NCI-H1694 treated with DMSO at 0.1 percent for 48 hours (cell line): ENCODE measurements at places on chromosomes 11 and 22.

- peak; percentile 80 for DNase-seq
Measured at GRCh38 chr22:44758344-44758973, 6.1 kb downstream of the ARHGAP8 start.

DNA sequence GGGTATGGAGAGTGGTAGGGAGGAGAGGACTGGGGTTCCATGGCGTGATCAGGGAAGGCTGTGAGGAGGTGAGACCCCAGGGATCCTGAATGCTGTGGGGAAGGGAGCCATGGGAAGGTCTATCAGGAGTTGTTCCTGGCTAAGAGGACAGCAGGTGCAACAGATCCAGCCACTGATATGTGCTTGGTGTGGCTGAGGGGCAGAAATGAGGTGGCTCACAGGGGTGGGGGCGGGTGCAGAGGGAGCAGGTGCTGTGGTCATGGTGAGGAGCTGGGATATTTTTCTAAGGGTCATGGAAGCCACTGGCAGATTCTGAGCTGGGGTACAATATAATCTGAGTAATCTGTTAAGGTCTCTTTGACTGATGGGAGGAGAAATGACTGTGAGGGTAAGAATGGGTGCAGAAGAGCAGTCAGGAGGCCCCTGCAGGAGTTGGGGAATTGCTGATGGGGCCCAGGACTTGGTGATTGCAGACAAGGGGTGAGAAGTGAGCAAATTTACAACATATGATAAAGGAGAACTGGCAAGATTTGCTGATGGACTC, 31.3 kb upstream of the DMC1 start:
- DNase-seq: no peak

DNA sequence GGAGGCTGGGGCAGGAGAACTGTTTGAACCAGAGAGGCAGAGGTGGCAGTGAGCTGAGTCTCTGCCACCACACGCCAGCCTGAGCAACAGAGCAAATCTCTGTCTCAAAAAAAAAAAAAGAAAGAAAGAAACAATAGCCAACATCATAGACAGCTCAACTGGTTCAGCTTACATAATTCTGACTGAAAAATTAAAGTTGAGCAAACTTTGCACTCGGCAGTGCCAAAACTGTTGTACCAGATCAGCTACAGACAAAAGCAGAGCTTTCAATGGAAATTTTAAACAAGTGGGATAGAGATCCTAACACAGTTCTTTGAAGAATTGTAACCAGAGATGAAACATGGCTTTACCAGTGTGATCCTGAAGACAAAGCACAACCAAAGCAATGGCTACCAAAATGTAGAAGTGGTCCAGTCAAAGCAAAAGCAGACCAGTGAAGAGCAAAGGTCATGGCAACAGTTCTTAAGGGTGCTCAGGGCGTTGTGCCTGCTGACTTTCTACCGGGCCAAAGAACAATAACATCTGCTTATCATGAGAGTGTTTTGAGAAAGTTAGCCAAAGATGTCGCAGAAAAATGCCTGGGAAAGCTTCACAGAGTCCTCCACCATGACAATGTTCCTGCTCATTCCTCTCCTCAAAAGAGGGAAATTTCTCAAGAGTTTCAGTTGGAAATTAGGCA, 59.3 kb downstream of the TTC28 start:
- no peak for DNase-seq

GRCh38 chr11:103928802-103929161, 107.7 kb upstream of the DDI1 start:
- no peak for DNase-seq
